ENCODE measurements at places on chromosomes 7 and 10.

DNA sequence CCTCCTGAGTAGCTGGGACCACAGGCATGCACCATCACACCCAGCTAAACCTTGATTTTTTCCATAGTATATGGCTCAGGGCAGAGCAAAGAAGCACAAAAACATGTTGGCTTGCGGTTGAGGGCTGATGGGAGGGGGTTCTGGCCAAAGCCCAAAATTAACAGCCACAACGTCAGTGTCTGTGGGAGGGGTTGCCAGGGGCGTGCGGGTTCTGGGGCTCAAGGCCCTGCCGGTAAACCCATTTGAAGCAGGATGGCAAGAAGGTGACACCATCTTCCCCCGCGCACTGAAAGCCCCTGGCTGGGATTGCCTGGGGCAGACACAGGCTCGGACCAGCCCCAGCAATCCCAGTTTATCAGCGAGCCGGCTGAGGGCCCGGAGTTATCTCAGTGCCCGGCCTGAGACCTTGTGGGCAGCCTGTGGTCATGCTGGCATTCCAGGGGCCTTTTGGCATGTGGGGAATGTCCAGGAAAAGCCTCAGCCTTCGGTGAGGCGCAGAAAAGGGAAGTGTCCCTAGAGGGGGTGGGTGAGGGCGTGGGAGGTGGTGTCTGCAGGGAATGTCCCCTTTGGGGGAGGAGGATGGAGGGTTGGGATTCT, 167.7 kb upstream of the TNRC18 start:
- no peak for DNase-seq

DNA sequence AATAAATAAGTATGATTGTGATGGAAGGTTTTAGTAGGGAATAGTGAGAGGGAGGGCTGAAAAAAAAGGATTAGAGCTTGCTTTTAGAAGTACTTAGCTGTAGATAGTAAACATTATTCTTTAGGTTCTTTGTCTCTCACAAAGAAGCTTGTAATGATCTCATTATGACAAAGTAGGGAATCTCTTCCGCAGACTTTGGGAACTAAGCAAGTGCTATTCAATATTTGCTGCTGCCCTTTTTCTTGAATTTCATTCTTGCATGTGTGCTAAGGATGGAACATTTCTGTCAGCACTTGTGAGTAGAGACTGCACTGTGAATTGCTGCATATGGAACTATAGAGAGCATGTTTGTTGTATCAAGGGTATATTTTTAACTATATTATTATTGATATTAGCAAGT, 173.4 kb downstream of the ST7 start:
- DNase-seq = no peak

- peak; percentile 41 for DNase-seq
Observed at GRCh38 chr10:101145750-101146391, 14.8 kb downstream of the TLX1 start.

- peak; percentile 74 for DNase-seq
Observed at GRCh38 chr10:110568055-110568735, 700 bp downstream of the SMC3 start.

DNA sequence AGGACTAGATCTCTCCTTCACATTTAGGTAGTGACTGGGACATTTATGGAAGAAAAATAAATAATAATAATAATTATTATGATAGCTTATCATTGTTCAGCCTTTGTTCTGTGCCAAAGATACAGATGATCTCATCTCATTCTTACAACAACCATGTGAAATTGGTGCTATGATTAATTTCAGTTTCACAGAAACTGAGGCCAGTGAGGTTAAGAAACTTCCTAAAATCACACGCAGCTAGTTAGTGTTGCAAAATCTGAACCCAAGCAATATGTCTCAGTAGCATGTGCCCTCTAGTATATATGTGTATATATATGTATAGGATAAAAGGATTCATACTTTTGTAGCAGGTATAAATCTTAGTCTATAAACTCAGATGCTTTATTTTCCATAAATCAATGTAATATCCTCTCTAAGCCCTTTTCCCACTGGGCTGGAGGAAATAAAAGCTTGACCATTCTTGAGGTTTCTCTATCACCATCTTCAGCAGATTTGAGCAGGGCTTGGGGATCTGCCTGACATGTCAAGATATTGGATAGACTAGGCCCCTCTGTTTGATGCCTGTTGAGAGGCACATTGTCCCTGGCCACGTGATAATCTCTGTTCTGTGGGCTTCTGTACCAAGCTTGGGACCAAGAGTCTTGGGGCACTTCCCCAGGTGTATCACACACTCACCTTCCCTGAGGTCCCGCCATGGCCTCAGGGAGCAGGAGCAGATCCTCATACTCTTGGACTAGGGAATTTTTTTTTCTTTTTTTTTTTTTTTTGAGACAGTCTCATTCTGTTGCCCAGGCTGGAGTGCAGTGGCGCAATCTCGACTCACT, 172.6 kb upstream of the NRP1 start:
- no peak for DNase-seq

GRCh38 chr7:65971021-65971420, 11.0 kb downstream of the GUSB start:
- DNase-seq = peak; percentile 32

DNA sequence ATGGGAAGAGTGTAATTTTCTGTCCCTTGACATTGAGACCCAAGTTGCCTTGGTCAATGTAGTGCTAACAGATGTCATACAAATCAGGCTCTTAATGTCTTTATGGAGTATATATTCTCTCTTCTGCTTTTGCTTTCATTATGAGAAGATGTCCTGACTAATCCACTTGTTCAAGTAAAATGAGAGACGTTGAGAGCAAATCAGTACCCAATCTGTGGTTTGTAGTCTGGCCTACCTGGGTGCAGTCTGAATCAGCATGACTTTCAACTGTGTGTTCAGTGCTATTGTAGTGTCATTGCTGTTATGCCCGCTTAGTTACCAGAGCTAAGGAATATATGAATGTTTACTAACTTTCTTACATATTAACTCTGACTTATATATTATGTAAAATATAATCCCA, 612.4 kb downstream of the ANKRD7 start:
- DNase-seq = no peak

DNA sequence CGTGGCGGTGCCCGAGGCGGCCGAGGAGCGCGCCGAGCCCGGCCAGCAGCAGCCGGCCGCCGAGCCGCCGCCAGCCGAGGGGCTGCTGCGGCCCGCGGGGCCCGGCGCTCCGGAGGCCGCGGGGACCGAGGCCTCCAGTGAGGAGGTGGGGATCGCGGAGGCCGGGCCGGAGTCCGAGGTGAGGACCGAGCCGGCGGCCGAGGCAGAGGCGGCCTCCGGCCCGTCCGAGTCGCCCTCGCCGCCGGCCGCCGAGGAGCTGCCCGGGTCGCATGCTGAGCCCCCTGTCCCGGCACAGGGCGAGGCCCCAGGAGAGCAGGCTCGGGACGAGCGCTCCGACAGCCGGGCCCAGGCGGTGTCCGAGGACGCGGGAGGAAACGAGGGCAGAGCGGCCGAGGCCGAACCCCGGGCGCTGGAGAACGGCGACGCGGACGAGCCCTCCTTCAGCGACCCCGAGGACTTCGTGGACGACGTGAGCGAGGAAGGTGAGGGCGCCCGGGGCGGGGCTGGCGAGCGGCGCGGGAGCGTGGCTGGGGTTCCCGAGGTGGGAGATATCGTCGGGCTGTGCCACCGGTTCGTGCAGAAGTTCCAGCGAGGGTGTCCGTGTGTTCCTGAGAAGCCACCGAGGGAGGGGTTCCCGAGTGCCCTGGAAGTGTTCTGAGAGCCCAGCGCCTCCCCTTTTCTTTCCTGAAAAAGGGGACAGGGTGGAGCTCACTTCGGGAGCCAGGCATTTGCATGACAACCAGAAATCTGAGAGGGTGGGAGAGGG, 495 bp downstream of the EIF3B start:
- DNase-seq = no peak

GRCh38 chr10:5944389-5945189, 32.8 kb downstream of the IL15RA start:
- peak; percentile 97 for DNase-seq

DNA sequence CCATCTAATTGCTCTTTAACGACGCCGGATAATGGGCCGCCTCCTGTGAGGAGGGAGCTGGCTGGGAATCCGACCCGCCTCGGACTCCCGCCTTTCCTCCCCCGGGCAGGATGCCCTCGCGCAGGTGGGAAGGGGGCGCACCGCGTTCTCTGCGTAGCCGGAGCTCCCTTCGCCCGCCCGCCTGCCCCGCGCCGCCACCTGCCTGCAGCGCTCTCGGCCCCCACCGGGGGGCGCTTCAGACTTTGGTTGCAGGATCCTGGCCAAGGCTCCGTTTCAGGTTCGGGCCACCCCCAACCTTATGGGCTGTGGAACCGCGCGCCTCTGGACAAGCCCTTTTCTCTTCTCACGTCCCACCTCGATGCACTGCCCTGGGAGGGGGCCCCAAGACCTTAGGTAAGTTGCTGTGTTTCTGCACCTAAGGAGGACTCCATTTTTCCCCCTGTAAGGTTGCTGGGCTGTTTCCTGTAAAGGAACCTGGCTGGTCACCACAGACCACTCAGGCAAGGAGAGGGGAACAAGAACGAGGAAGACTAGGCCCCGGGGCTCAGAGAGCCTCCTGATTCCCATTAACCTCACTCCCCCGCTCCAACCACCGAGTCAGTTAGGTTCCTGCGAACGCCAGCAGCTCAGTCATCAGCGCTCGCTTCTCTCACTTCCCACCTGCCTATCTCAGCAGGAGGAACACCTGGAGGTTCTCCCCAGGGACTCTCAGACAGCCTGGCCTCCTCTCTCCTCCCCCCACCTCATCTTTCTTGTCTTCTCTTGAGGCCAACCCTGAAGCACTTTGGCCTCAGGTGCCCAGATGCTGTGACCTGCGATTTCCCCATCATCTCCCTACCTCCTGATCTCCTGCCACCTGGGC, 11.3 kb upstream of the KAZALD1 start:
- DNase-seq = peak; percentile 74

GRCh38 chr10:124287791-124288190, 130.9 kb downstream of the OAT start:
- peak; percentile 40 for DNase-seq

GRCh38 chr7:106057962-106058927, 53.9 kb downstream of the SYPL1 start:
- peak; percentile 95 for DNase-seq

DNA sequence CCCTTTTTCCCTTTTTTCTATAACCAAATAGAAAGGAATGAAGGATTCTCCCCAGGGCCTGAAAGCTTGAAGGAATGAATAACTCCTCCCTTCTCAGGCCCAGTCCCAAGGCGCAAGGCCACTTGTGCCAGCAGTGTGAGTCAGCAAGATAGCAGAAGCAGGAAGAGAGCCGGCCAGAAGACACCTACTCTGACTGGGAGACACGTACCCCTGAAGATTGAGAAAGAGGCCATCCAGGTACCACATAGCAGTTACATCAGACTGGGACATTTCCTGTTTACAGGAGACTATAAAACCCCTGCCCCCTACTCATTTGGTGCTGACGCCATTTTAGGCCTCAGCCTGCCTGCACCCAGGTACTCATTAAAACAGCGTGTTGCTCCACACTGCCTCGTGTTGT, 65.5 kb downstream of the LRRC17 start:
- no peak for DNase-seq

DNA sequence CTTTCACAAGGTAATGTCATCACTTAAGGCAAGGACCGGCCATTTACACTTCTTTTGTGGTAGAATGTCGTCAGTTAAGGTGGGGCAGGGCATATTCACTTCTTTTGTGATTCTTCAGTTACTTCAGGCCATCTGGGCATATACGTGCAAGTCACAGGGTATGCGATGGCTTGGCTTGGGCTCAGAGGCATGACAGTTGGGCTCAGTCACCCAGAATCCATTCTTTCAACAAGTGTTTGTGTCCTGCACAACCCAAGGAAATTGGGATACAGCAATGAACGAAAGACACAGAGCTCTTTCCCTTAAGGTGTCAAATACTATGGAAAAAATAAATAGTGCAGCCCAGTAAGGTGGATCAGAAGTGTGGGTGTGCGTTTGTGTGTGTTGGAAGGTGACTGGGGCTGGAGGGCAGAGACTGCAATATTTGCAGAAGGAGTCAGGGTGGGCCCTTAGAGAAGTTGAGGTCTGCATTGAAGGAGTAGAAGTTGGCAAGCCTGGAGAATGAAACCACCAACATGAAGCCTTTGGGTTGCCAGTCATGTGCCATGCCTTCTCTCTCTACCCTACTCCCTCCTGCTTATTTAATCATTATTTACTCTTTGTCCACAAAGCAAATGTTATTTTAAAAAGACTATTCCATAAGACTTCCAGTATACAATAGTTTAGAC, 222.8 kb upstream of the PRKCQ start:
- DNase-seq = no peak

DNA sequence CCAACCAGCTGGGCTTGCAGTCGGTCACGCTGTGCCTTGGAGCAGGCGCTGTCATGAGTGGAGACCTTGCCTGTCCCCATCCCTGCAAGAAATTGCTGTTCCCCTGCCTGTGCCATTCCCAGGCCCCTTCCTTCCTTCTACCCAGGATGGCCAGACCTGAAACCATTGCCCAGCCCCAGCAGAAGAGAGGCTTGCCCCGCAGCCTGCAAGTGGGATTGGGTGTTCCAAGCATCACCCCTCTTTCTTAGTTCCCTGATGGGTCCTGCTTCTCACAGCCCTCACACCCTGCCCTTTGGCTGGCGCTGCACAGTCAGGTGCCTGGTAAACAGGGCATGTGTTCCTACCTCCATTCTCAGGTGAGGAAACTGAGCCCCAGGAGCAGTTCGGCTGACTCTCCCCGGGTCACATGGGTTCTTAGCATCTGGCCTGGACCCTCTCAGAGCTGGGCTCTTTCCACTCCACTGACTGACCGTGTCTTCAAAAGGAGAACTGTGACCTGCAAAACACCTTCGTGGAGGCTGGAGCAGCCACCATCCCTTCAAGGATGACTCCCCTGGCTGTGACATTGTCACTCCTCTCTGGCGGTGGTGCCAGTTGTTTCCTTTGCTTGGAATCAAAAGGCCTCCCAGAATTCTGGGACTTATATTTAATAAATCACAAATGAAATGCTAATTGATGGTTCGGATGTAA, 41.9 kb upstream of the PDCD4 start:
- DNase-seq = peak; percentile 52

DNA sequence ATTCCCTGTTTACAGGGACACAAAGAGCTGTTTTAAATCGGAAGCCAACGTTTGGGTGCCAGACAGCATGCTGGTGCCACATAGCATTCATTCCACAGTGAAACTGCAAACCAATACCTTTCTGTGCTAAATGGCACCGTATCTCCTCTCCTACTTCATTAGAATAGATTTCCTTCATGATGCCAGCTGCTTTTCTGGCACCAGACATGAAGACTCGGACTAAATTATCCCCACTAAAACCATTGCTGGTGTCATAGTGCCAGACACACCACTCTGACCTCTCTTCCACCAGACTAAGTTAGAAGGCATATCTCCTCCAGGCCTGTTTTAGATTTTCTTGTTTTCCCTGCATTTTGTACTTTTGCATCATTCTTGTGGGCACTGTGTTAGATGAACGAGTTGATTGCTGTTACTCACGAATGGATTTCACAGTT, 155.1 kb downstream of the ETV1 start:
- DNase-seq = no peak

DNA sequence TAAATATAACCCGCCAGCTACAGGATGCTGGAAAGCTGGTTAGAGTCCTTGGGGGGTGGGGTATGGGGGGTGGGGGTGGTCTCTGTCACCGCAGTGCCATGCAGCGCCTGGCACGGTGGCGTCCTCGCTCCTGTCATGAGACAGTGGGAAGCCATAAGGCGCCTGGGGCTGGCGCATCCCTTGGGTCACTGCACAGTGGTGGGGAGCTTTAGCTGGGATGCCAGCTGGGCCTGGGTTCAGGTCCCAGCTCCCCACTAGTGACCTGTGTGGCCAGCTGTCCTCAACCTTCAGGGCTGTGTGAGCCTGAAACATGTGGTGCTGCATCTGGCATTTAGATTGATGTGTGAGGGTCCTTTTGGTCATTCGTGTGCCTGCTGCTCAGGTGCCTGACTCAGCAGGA, 93.9 kb downstream of the BMS1 start:
- no peak for DNase-seq

GRCh38 chr10:67299761-67300160, 373.9 kb downstream of the LRRTM3 start:
- DNase-seq = no peak

- no peak for DNase-seq
Observed at GRCh38 chr7:31028417-31028992, 23.6 kb upstream of the ADCYAP1R1 start.

Data from sigmoid colon (tissue), 7 donors.